ENCODE measurements at places on chromosomes 13 and 19.

DNA sequence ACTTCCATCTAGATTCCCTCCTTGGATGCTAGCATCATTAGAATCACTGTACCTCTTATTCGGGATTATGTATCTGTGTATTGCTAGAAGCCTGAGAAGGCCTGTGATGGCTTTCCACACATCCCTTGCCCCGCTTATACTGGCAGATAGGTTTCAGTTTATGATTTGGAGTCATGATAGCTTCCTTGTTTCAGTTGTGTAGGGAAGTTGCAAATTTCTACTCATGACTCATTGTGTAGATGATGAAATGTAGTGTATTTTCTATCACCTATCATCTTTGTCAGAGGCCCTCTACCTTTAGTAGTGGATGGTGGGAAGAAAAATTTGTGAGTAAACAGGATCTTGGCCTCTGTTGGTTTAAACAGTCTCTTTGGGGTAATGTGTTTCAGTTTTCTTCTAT, 165.2 kb downstream of the GGACT start:
- no peak for DNase-seq

GRCh38 chr13:104810242-104810641, 1725.2 kb downstream of the EFNB2 start:
- DNase-seq = no peak

DNA sequence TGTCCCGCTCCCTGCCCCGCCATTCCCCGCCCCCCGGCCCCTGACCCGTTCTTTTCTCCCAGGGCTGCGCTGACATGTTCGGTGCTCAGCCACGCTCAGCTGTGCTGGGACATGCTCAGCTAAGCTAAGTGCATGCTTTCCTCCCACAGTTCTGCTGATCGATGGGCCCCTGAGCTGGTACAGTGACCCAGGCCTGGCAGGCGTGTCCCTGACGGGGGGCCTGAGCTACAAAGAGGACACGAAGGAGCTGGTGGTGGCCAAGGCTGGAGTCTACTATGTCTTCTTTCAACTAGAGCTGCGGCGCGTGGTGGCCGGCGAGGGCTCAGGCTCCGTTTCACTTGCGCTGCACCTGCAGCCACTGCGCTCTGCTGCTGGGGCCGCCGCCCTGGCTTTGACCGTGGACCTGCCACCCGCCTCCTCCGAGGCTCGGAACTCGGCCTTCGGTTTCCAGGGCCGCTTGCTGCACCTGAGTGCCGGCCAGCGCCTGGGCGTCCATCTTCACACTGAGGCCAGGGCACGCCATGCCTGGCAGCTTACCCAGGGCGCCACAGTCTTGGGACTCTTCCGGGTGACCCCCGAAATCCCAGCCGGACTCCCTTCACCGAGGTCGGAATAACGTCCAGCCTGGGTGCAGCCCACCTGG, 3.7 kb downstream of the TNFSF9 start:
- no peak for DNase-seq

GRCh38 chr13:30234619-30235162, 72.7 kb downstream of the KATNAL1 start:
- DNase-seq = peak; percentile 8

GRCh38 chr19:8569066-8569771, 8.0 kb downstream of the MYO1F start:
- peak; percentile 69 for DNase-seq

GRCh38 chr13:91329733-91330132, 17.8 kb upstream of the MIR17HG start:
- DNase-seq = no peak
